ENCODE measurements at places on chromosomes 3 and 15. TPM values are rescaled to one million over a fixed set of nuclear protein-coding genes. Genes with fewer than 3 reads are reported as not detected.

Gene CYP8B1
- not detected for total RNA-seq

Gene MST1R
- total RNA-seq = 1.1 TPM

Gene NPAP1
- total RNA-seq = not detected

Gene GPR27
- 8.5 TPM for total RNA-seq

Gene SPTSSB
- not detected for total RNA-seq

Gene ZWILCH
- total RNA-seq = 36.4 TPM

Gene AADAC
- not detected for total RNA-seq

- DNase-seq = no peak
Measured at GRCh38 chr3:177177749-177178221, 19.5 kb downstream of the TBL1XR1 start.

DNA sequence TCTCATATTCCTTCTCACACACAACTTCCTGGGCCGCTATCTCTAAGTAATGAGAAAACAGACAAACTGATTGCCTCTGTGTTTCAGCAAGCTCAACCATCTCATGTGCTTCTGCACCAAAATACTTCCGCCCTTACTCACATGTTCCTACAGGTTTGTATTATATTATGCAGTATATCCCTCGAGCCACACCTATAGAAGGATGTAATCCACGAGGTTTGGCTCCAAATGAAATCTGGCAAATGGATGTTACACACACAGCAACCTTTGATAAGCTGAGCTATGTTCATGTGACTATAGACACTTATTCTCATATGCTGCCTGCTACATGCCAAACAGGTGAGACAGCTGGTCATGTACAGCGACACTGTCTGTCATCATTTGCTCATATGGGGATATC lies 22.6 kb downstream of the CCRL2 start:
- no peak for DNase-seq

- DNase-seq = no peak
Measured at GRCh38 chr15:85361323-85361722, 19.1 kb upstream of the AKAP13 start.

DNA sequence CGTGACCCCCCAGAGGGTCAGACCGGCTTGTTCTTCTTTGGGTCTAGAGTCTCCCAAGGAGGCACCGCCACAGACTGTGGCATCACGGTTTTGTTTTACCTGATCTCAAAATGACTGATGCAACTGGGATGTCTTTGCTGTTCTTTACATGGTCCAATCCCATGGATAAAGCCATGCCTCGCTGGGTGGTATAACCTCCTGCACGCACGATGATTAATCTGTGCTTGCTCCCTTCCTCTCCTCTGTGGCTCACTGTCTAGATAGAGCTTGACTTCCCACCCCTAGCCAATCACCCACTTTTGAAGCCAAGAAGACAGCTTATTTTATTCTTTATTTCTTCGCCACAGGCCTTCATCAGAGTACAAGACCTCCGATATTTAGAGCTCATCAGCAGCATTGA lies 36.6 kb upstream of the RHO start:
- DNase-seq = no peak

DNA sequence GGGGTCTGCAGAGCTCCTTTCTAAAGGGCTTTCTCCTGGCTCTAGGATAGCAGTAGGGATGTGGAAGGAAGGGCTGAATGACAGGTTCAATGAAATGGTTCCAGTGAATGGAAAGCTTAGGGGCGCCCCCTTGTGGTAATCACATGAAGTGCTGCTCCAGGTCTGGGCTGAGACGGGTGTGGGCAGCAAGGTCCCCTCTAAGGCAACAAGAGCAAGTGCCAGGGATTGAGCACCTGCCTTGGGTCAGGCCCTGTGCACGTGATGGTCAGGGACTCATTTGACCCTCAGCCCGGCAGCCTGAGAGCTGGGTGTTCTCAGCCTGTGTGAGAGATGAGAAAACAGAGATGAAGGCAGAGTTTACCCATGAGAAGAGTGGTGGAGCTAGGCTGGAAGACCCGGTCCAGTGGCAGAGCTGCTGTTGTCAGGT lies 12.1 kb upstream of the CX3CR1 start:
- DNase-seq = peak; percentile 15

DNA sequence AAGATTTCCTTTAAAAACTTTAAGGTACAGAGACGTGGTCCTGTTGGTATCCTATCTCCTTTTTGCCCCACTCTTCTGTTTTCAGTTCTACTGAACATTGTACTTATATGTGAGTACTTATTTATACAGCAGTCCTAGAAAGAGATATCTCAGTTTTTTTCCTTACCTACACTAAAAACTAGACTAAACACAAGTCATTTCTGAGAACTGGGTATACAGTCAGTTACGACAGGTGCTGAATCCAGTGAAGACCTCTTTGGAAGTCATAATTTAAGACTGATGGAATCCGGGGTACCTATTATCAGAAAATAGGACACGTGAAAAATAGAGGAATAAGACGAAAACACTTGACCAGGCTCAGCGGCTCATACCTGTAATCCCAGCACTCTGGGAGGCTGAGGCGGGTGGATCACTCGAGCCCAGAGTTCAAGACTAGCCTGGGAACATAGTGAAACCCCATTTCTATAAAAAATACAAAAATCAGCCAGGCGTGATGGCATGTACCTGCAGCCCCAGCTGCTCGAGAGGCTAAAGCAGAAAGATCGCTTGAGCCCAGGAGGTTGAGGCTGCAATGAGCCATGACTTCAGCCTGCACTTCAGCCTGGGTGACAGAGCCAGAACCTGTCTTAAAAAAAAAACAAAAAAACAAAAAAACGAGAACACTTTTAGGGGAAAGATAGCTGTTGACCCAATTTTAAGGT lies 76.3 kb downstream of the KLHL25 start:
- DNase-seq = no peak

GRCh38 chr3:27094721-27095120 lies 274.5 kb downstream of the NEK10 start:
- DNase-seq = no peak

- DNase-seq = no peak
Measured at GRCh38 chr15:75197062-75197630, 4.5 kb upstream of the C15orf39 start.

GRCh38 chr3:177979703-177980102 lies 556.5 kb upstream of the KCNMB2 start:
- DNase-seq = no peak

DNA sequence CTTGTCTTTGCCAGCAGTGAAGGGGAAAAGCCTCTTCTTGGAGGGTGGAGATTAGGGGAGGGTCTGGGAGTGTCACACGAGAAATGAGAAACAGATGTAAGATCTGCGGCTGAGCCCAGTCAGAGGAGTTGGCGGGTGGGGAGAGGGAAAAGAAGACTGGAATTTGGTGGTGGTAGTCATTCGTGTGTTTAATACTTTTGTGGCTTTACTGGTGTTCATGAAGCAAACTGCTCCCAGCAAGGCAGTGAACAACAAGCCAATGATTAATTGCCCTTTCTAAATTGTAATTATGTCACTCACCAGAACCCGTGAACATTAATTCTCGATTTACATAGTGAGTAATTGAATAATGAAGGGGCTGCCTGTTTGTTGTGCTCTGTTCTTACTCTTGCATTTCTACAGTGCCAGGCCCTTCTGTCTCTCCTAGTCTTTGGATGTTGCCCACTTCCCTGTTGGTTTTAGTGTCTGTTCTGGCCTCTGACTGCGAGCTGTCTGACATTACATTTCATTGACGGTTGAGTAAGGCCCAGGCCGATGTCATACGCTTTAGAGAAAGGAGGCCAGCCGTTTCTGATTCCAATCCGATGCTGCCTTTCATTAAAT lies 78.0 kb downstream of the CHCHD6 start:
- peak; percentile 90 for DNase-seq

- no peak for DNase-seq
Measured at GRCh38 chr15:65960586-65960985, 91.3 kb downstream of the RAB11A start.

- no peak for DNase-seq
Measured at GRCh38 chr15:75606711-75607699, 18.5 kb downstream of the SNUPN start.

DNA sequence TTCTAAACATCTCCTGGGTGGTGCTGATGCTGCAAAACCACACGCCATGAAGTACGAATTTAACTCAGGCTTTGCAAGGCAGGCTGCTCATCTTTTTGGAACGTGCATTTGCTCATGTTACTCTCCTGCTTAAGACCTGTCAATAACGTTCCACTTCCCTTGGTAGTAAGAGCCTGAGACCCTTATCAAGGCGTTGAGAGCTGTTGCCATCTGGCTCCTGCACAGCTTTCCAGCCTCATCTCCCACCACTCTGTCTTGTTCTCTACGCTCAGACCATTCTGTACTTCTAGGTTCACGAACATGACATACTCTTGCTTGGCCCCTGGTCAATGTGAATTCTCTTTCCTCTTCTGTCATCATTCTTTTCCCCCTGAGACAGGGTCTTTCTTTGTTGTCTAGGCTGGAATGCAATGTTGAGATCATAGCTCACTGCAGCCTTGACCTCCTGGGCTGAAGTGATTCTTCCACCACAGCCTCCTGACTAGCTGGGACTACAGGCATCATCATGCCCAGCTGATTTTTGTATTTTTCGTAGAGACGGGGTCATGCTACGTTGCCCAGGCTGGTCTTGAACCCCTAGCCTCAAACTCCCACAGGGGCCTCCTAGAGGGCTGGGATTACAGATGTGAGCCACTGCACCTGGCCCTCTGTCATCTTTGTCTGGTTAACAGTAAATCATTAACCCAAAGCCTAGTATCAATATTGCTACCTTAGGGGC lies 202.8 kb downstream of the CADPS start:
- no peak for DNase-seq

DNA sequence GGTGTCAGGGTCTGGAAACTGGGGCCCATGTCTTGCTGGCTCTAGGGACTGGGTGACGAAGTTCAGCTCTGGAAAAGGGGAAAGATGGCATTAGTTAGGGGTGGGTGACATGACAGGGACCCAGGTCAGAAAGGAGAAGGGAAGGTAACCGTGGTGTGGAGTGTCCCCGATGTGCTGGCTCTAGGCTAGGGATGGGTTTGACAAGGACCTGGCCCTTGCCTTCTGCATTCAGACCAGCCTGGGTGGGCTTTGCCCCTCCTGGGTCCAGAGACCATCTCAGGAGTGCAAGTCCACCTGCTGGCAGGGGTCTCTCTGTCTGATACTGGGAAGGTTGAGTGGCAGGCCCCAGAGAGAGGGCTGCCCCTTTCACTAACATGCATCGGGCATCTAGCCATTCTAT lies 28.7 kb upstream of the ATP2B2 start:
- DNase-seq = no peak
